ENCODE measurements at places on chromosomes 2 and 18.

GRCh38 chr2:189347540-189347939 is 93.7 kb upstream of the WDR75 start:
- DNase-seq: no peak

DNA sequence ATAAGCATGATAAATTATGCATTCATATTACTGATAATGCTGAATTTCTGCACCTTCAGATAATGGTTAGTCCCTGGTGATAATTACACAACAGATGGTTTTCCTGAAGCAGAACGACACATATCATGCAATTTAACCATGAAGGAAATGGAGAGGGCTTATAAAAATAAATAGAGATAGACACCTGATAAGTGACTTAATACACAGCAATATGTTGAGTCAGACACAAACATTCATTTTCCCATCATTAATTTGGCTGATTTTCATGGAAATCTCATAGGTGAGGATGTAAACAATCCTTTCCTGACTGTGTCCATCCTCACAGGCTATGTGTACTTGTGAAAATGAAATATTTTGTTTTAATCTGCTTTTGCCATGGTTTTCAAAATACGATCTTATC is 36.9 kb upstream of the DSEL start:
- no peak for DNase-seq

DNA sequence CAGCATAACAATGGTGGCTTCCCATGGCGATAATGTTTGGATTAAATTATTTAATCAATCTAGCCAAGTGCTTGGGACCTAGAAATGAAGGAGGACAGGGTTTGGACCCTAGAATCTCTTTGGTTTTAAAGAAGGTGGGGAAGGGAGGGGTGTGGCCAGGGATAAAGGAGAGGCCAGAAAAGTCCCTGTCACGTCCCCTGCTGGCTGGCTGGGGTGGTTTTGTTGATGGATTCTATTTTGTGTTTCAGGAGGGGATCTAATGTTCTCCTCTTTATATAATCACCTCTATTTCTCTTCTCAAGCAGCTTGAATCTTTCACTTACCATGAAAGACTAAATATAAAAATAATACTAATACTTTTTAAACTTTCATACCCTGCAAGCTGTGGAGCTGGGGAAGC is 52.6 kb upstream of the GALR1 start:
- DNase-seq: no peak

- no peak for DNase-seq
Observed at GRCh38 chr2:153004627-153005026, 286.2 kb downstream of the ARL6IP6 start.

GRCh38 chr2:225615514-225615913 is 216.0 kb downstream of the NYAP2 start:
- no peak for DNase-seq

DNA sequence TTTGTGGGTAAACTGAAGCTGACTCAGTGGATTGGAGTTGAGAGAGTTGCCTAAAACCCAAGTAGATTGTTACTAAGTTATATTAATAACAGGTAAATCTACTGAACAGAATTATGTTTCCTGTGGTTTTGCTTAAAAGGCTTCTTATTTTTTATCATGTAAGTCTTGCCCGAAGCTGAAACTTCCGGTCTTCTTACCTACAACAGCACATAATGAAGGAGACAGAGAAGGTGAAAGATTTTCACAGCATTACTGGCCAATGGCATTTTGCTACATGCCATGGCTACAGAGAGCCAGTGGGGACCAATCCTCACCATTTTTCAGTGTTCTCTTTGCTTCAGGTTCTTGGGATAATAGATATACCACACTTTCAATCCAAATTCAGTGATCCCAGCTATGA is 220.0 kb downstream of the ERBB4 start:
- DNase-seq: no peak

- DNase-seq: no peak
Observed at GRCh38 chr2:16669388-16669787, 3.8 kb upstream of the CYRIA start.

DNA sequence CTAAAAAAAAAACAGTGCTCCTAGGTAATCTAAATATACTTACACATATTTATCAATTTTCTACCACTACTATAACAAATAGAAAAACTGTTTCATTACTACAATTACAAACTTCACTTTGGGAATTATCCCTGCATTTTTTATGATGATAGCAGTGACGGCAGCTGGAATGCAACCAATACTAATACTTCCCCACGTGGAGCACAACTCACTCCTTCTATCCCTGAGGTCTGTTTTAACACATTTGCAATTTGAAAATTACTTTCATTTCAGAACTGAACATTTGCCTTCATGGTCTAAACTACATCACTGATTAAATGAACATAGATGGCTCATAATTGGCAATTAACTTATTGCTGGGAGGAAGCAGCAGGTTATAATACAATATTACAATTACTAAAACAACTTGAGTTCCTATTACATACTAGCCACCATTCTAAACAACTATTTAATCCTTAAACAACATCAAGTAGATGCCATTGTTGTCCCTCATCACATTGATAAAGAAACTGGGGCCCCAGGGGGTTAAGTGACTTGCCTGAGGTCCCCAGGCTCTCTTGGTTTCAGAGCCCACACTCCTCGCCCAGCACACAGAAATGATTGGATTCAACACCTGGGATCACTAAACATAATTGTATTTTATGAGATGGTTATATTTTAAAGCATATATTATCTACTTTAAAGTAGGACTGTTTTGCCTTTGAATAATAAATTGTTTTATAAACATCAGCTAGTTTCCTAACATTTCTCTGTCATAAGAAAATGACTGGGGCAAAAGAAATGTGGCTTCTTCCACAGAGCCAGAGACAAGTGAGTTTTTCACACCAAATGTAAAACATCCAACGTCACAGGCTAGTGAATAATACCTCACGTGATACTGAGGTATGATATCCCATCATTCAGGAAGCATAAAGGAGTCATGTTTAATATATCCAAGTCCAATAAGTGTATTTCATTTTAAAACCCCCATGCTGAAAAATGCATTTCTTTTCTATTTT is 6.2 kb downstream of the COLEC12 start:
- no peak for DNase-seq

GRCh38 chr2:198321522-198322088 is 517.2 kb downstream of the PLCL1 start:
- no peak for DNase-seq

DNA sequence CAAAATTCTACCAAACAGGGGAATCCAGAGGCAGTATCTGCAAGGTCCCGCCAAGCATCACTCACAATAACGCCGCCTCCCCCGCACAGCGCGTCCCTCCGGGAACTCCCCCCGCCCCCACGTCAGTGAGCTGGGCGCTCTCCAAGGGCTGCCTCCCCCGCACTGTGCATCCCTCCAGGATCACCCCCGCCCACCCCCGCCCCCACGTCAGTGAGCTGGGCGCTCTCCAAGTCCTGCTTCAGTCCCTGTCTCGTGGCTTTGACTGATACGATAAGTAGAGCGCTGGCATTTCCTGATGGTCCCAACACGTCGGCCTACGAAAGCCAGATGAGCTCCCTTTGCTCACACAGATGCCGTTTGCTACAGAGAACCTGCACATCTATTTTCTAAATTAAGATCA is 130.7 kb upstream of the TPO start:
- no peak for DNase-seq

DNA sequence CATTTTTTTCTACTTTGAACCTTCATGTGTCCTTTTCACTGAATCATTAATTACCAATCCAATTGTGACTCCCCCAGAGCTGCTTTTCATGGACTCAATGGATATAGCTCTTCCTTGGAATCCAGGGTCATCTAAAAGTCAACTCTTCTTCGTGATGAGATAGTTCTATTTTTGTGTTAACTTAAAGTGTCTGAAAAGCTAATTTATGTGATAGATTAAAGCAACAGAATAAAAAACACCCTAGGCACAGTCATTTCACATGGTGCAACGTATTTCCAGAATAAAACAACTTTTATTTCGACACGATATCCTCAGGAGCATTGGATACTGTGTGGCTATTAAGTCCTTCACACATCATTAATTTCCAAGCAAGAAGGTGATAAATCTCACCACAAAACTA is 250.6 kb upstream of the SPHKAP start:
- no peak for DNase-seq

All from stimulated activated CD8-positive, alpha-beta memory T cell treated with anti-CD3 and anti-CD28 coated beads, Interleukin-4, amount 100 ng/mL, for 48 hours (primary cell).